ENCODE measurements at places on chromosomes 3 and 15.

DNA sequence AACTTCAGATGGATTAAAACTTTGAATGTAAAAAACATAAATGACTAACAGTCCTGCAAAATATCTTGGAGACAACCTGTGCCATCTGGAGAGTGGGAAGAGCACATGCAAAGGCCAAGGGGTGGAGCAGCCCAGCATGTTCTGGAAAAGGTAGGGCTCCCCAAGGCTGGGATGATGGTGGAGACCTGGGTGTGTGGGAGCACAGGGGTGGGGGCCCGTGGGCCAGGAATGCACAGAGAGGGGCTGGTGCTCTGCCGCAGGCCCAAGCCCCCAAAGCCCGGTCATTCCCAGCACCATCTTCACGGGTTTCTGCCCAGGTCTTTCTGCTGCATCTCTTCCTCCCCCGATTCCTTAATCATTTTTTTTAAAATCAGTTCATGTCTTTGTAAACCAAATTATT lies 9.7 kb upstream of the GATA2 start:
- DNase-seq, result no peak

GRCh38 chr3:171776839-171777583 lies 33.3 kb downstream of the PLD1 start:
- DNase-seq, result no peak

- no peak for DNase-seq
Measured at GRCh38 chr3:142897807-142898206, 8.9 kb upstream of the PCOLCE2 start.

- DNase-seq, result no peak
Measured at GRCh38 chr3:184874709-184875644, 63.0 kb downstream of the VPS8 start.

DNA sequence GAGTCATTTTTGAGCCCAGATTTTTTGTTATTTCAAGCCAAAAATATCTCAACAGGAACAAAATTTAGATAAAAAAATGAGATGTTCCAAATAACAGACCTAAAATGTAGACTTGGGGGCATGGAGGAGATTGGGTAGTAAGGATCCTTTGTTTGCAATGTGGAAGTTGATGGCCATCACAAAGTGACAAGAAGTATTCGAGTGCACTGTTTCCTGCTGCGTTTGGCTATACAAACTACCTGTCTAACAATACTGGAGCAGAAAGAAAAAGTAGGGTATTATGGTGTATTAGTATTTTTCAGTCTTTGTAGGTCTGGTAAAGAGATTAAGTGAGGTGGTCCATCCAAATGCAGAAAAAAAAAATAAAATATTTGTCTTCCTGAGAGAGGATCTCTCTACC lies 284.2 kb downstream of the C3orf38 start:
- no peak for DNase-seq

- DNase-seq, result no peak
Measured at GRCh38 chr15:73925848-73926218, 429 bp upstream of the LOXL1 start.

DNA sequence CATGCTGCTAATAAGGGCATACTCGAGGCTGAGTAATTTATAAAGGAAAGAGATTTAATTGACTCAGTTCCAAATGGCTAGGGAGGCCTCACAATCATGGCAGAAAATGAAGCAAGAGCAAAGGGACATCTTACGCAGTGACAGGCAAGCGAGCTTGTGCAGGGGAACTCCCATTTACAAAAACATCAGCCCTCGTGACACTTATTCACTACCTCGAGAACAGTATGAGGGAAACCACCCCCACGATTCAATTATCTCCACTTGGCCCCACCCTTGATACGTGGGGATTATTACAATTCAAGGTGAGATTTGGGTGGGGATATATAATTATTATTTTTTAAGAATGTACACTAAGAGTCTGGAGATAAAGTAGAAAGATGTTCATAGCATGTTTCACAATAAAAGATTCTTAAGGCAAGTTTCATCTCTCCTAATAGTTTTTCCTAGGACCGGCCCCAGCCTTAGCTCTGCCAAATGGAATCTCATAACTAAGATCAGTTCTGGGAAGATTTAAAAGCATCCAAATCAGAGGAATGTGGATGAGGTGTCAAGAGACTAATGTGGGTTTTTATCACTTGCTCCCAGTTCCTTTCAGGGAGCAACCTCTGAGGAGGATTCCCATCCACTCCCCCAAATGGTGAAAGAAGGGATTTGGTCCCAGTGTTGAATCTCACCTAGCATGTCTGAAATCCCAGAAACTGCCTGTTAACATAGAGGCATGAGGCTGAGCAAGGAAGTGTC lies 221.0 kb downstream of the ZMAT3 start:
- DNase-seq, result no peak

GRCh38 chr3:63655519-63655918 lies 3.0 kb downstream of the SNTN start:
- DNase-seq, result no peak

DNA sequence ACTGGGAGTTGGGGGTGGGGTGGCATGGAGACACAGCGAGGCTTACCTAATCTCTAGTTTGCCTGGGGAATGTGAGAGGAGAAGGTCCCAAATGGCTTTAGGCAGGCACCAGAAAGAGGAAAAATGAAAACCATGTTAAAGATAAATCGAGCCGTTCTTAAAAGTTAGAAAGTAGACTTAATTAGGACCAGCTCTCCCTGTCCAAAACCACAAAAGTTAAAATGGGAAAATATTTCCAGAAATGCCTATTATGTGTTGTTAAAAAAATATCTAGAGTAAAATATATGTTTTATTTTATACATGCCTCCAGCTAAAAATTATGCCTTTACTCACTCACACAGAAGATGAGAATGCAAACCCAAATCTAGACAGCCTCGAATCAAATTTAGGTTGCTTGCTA lies 50.1 kb downstream of the LRTM1 start:
- no peak for DNase-seq

GRCh38 chr3:141152801-141153678 lies 78.6 kb upstream of the PXYLP1 start:
- DNase-seq, result no peak

DNA sequence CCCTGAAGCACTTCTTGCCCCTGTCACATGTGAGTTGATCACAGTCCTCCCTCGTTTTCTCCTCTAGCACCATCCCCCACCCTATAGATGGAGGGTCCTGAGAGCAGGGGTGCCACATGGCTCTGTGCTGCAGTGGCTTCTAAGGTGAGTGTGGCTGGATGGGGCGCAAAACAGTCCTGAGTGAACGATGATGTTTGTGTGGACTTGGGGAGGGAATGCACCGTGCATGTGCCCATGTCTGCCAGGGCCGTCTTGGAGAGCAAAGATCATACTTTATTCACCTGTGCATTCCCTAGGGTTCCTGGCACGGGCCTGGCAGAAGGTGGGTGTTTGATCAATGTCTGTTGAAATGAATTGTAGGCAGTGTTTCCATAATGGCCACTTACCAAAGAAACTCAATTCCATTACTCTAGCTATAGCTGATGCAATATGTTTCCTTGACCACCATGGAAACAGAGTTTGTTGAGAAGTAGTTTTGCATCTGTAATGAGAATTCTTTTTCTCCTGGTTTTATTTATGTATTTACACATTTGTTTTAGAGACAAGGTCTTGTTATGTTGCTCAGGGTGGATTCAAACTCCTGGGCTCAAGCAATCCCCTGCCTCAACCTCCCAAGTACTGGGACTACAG lies 58.0 kb downstream of the ABTB1 start:
- no peak for DNase-seq

- no peak for DNase-seq
Measured at GRCh38 chr3:45830121-45830520, 11.8 kb downstream of the LZTFL1 start.

GRCh38 chr3:71028802-71029201 lies 554.7 kb downstream of the FOXP1 start:
- DNase-seq, result no peak

- peak; percentile 20 for DNase-seq
Measured at GRCh38 chr3:156448300-156448699, 106.6 kb downstream of the SSR3 start.

DNA sequence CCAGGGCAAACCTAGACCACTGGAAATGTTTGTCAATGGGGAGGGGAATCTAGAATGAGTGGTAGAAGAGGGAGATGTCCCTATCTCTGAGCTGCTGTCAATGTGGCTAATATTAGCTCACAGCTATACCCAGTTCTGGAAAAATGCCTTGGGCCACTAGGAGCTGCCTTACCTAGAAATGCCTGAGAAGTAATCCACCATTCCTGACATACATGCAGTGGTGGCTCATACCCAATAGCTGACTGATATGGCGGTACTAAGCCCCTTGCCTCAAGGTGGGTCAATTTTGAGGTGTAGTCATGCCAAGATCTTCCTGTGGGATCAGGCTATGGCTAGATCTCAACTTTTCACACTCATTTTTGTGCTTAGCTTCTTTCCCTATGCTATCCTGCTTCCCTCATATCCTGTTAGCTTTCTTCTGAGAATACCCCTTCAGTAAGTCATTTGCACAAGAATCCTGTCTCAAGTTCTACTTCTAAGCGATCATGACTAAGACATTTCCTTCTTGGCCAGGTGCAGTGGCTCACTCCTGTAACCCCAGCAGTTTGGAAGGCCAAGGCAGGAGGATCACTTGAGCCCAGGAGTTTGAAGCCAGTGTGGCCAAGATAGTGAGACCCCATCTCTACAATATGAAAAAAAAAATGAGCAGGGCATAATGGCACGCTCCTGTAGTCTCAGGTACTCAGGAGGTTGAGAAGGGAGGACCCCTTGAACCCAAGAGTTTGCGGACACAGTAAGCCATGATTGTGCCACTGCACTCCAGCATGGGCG lies 49.1 kb upstream of the RFX7 start:
- no peak for DNase-seq

DNA sequence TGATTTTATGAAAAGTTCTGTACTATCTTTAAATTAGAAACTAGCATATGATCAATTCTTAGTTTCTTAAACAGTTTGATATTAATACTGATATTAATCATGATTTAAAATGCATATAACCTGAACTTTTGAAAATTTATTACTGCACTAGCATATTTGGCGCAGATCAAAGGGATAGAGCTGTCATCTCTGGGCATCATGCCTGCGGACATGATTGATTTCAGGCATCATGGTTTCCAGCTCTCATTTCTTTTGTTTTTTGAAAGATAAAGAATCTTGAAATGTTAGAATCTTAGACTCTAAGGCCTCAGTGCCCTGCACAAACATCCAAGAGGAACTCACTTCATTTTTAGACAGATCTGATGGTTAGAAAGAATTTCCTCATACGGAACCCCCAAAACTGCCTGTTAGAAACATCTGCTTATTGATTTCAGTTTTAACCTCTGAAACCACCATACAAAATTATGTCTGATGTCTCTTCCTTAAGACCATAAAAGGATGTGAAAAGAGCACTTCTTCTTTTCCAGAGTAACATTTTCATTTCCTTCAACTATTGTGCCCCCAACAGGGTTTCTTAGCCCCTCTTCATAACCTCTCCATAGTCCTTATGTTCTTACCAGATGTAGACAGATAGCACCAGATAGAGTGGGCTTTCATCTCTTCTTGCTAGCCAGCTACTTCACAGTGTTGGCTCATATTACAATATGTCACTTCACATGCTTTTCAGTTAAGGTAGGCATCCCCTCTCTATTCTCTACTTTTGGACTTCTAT lies 110.8 kb downstream of the BBX start:
- no peak for DNase-seq

- DNase-seq, result no peak
Measured at GRCh38 chr15:89096664-89097063, 8.4 kb downstream of the ABHD2 start.

DNA sequence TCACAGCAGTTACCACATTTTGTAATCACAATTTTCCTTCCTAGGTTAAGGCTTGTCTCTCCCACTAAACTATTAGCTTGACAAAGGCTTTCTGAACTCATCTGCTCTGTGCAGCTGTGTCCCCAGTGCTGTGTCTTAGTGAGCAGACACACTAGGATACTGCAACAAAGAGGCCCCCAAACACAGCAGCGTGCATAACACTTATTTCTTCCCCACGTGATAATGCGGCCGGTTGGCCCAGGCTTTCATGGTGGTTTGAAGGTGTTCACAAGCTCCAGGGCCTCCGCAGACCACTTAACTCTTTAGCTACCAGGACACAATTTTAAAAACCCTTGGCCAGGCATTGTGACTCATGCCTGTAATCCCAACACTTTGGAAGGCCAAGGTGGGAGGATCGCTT lies 2.2 kb upstream of the HDAC11 start:
- DNase-seq, result no peak

DNA sequence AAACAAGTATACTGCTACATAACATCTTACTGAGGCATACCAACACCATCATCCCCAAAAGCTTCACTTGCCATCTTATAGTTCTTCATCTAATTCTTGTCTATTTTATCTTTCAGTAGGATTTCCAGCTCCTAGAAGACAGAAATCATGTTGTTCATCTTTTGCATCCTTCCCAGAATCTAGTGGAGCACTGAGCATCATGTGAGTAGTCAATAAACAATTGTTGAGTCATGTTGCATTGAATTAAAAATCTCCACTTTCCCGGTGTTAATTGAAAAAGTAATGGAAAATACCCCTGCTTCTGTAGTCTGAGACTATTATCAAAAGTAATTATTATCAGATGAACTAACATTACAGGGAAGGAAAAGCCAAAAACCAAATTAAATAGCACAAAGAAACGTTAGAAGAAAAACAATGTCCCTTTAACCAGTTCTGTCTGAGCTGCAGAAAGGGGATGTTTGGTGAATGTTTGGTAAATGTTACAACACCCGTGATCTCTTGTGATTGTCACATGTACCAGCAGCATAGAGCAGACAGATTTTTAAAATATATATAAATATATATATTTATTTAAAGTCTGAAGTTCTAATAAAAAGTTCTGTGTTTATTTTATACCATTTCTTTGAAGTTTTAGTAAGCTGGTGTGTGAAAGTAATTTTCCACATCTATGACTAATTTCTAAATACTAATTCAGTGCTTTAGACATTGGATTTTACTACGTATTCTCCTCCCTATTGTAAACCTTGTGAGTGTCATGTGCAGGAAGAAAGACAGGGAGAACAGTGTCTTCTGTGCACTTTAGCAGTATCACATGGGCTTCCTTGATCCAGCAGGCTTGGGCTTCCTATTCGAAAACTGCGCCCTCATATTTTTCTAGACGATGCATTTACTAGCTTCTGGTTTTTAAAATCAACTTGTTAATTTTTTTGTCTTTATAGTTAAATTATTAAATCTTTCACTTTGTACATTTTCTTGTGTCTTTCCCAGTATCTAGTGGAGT lies 85.6 kb downstream of the RAP2B start:
- DNase-seq, result no peak

DNA sequence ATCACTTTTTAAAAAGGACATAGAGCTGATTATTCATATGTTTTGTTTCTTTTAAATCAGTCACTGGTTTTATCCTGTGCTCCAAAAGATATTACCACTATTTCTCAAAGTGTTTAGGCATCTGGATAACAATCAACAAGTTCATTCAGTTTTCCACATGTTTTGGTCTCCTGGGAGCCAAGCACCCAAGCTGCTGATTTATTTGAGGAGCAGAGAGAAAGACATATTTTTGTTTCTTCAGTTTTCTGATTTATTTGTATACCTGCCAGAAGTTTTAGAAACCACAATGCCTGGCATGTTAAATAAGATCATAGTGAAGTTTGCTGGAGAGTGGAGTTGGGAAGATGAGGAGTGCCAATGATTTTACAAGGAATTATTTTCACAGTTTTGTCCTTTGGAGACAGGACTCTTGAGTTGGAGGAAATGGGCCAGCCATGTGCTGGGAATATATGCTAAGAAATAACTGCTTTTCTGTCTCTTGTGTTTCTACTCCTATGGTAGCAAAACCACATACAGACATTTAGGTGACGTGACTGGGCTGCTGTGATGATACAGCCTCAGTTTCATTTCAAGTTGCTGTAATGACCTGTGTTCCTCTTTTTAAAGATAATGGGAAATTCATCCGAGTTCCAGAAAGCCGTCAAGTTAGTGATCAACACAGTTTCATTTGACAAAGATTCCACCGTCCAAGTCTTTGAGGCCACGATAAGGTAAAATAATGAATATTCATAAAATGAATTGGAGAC lies 11.7 kb downstream of the EDEM1 start:
- peak; percentile 62 for DNase-seq

Measured in CD4-positive, alpha-beta T cell treated with Interleukin-4 for 1 hour (primary cell).